ENCODE measurements at places on chromosomes 4 and X.

GRCh38 chr4:184298254-184298653 lies 80.6 kb upstream of the ENPP6 start:
- no peak for DNase-seq

GRCh38 chrX:32741910-32742309 lies 469.4 kb downstream of the DMD start:
- no peak for DNase-seq

DNA sequence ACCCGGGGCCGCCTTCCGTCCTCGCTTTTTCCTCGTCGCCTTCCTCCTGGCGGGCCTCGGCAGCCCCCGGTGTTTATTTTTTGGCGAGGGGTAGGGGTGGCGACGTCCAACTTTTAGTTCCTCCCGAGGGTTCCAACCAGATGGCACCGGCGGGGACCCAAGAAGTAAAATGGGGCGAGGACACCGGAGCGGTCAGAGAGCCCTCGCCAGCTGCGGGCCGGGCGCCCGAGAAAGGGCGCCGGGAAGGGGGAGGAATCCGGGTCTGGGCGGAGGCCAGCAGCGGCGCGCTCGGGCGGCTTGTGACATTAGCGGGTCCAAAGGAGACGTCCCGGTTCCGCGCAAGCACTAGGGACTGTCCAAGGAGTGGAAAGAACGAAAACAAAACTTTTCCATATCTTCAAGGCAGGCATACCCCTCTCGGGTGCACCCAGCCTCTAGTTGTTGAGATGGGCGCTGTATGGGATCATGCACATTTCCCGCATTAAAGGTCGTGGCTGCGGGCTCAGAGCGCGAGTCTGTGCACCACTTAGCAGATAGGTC lies 691 bp upstream of the USP46 start:
- DNase-seq, result peak; percentile 60

DNA sequence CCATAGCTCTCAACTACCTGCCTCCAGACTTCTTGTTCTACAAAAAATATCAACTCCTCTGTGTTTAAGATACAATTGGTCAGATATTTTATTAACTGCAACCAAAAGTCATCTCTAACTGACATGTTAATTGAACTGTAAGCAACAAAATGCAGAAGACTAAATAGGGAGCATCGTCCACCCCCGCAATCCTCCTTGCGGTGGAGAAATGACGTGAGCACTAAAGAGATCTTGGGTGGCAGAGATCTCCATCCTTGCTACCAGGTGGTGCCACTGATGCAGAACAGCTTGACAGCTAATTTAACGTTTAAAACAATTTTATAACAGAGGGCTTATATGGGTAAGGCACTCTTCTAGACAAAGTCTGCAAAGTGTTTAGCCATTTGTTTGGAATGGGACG lies 164.4 kb upstream of the FTHL17 start:
- DNase-seq, result no peak

GRCh38 chrX:139201924-139202323 lies 328.6 kb upstream of the F9 start:
- DNase-seq, result no peak

- no peak for DNase-seq
Observed at GRCh38 chr4:102678695-102679335, 82.0 kb downstream of the MANBA start.

DNA sequence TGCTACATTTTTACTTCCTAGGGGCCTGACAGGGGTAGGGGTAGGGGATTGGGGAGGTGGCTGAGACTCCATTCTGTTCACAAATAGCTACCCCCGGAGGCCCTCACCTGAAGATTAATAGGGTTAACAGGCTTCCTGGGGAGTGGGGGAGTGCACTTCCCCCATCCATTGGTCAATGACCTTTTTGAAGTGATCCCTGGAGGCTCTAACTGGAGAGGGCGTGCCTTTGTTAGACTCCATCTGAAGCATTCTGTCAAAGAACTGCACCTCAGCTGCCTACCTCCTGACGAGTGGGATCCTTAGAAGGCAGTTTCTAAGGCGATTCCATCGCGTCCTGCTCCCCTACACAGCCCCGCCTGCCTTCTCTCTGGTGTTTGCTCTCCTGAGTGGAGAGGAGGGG lies 10.0 kb upstream of the MTM1 start:
- no peak for DNase-seq

- DNase-seq, result no peak
Observed at GRCh38 chrX:112961981-112962380, 121.3 kb upstream of the AMOT start.

GRCh38 chr4:41410049-41410448 lies 127.9 kb upstream of the LIMCH1 start:
- no peak for DNase-seq

DNA sequence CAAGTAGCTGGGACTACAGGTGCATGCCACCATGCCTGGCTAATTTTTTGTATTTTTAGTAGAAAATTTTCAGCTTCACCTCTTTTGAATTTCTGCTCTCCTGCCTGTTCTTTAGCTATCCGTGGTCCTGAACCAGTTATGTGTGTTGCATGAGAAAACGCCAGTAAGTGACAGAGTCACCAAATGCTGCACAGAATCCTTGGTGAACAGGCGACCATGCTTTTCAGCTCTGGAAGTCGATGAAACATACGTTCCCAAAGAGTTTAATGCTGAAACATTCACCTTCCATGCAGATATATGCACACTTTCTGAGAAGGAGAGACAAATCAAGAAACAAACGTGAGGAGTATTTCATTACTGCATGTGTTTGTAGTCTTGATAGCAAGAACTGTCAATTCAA lies 13.9 kb downstream of the ALB start:
- no peak for DNase-seq

GRCh38 chr4:77913348-77913747 lies 50.7 kb downstream of the MRPL1 start:
- DNase-seq, result no peak

- no peak for DNase-seq
Observed at GRCh38 chrX:78476701-78477100, 149.3 kb upstream of the CYSLTR1 start.

DNA sequence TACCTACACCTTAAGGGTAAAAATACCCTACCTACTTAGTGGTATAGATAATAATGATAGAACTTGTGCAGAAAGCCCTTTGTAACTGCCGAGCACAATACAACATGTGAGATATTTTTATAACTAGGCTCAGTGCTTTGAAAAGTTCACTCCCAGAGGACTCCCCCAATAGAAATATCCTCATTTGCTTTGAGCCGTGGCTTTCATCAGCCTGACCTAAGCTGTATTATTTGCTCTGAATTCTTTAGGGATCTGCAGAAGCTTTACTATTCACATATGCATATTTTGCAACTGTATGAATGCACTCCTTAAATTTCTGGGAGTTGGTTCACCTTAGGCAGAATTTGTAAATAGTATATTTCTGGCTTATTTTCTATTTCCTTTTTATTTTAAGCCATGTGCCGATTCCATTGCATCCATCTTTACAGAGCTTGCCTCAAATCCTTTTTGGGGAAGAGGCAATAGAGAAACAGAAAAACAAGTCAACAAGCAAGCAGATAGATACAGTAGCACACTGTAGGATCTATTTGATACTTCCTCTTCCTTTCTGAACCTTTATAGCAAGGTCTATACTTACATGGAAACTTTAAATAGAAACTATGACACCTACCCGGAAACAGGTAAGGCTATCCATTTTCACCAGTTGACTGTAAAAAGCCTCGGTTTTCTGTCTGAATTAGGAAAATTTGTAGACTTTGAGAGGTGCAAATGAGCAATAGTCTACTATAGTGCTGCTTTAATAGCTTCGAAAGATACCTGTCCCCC lies 242.5 kb upstream of the VCX3A start:
- no peak for DNase-seq

DNA sequence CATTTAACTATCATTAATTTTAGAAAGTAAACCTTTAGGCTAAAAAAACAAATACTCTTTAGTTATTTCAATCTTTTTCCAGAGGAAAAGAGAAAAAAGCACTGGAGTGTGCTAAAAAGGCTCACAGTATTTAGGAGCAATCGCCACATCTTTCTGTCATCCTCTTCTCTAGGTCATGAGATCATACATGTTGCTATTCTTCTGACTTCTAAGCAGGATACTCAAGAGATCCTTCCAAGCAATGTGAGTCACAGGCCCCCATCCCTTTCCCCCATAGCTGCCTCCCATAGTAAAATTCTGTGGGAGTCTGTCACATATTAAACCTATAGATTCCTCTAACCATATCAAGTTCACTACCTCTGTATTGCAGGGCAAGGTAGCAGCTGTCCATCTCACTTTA lies 7.7 kb downstream of the EDNRA start:
- DNase-seq, result no peak

DNA sequence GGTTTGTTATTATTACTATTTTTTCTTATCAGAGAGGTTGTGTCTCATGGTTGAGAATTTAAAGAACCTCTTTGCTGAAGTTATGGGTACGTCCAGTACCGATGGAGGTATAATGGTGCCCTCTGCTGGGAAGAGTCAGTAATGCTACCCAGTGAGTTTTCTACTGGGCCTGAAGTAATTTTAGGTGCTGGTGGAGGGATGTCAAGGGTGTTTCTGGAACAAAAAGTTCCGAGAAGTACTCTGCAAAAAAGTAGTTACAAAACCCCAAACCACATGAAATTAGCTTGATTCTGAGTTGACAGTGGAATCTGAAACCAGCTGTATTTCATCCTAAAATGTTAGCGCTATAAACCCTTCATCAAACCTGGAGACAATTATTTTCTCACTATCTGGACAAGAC lies 102.5 kb upstream of the MID1 start:
- DNase-seq, result peak; percentile 22

DNA sequence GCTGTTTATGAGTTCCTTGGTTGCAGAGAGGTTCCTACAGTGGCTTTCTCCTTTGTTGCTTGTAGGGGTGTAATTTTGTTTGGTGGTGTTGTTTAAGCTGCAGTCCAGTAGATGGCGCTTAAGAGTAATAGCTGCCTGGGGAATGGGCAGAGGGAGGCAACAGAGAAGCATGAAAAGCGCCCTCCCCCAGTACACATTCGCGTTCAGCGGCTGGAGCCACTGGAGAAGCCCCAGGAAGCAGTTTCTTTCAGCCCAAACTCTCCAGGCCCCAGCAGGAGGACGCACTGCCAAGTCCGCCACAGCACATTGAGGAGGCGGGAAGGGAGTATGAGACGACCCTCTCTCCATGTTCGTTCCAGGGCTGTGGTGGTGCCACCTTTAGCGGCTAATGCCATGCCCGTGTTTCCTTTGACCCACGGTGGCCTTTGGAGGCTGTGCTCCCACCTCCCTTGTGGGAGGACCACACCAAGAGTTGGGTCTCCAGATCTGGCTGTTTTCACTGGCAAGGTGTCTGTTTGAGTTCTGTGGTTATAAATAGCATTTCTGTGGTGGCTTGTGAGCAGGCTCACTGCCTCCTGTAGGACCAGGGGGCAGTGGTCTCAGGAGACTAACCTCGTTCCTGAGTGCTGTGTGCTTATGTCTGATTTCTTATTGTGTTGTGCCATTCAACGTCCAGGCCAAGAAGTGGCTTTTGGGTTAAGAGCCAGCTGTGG lies 252.3 kb downstream of the ARHGAP10 start:
- DNase-seq, result peak; percentile 5

DNA sequence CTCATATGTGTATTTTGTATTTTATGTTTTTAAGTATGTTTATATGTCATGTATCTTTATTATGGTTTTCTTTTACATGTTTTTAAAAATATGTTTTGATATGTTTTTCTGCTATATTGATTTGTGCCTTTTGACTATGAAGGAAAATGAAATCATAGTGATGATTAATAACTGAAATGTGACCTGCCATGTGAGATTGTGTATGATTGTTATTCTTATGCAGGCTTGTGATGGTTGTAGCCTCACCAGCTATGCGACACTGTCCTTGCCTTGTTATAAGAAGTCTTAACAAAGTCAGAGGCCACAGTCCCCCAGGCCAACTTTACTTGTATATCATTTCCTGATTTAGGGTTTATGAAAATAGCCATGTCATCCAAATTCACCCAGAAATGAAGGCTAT lies 83.2 kb downstream of the TMEM131L start:
- DNase-seq, result no peak

DNA sequence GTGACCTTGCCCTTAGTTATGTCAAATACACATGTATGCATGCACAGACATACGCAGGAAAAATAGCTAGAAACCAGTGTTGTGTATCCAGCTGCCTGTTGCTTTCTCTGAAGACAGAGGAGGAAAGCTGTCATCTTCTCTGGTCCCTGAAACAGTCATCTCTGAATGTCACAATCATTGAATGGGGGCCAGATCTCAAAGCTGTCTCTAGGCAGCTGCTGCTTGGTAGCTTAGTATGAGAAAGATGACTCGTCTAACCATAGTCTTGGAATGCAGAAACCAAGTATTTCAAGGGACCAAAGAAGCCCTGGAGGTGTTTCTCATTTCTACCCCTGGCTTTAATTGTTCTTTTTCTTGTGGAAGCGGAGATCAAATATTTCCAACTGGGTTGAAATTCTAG lies 4.0 kb downstream of the GRIA3 start:
- no peak for DNase-seq

GRCh38 chr4:145939441-145939750 lies 773 bp upstream of the ZNF827 start:
- no peak for DNase-seq

DNA sequence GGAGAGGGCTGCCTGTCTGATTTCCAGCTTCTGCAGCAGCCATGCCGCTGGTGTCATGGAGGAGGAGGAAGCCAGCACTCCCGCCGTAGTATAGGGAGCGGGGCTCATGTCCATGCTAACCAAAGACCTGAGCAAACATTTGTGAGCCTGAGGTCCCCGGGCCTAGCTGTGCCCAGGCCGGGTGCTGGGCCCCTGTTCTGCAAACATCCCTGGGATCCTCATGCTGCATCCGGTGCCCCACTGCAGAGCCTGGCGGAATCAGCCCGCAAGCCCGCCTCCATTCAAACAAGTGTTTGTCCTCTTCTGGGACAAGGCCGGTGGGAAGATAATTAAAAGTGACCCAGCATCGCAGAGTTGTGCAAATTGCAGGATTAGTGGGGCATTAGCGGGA lies 106.3 kb downstream of the SORCS2 start:
- no peak for DNase-seq

- DNase-seq, result no peak
Observed at GRCh38 chr4:623914-624566, 1.3 kb upstream of the PDE6B start.

DNA sequence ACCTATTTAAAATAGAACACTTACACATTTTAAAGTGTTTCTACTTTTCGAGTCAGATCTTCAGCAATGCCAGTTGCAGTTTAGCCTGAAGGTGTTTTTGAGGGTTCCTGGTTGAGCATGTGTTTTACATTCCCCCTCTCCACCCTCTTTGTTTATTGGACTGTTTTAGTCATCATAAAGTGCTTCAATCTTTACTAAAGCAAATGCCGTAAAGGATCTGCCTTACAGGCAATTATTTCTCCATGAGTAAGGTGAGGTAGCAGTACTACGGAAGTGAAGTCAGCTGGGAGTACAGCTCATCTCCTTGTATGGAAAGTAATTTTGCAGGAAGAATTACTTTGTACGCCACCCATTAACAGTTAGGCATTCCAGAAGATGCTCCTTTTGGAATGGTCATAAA lies 36.9 kb downstream of the PDLIM5 start:
- DNase-seq, result no peak

DNA sequence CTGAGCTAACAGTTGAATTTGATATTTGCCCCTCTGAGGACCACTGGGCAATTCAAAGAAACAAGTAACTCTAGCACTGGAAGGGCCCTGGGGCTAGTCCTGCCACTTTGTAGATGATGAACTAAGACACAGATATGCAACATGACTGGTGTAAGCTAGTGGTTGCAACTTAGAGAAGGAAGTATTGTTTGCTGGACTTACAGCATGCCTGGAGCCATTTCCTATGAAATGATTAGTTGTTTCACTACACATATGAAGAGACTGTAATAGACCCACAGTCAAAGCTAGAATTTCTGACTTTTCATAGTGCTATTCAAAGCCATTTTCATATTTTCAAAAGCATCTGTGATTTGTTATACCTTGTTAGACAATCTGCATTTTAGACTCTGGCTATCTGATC lies 96.2 kb downstream of the TSPAN7 start:
- DNase-seq, result no peak
